ENCODE measurements at places on chromosomes 13 and 19.

DNA sequence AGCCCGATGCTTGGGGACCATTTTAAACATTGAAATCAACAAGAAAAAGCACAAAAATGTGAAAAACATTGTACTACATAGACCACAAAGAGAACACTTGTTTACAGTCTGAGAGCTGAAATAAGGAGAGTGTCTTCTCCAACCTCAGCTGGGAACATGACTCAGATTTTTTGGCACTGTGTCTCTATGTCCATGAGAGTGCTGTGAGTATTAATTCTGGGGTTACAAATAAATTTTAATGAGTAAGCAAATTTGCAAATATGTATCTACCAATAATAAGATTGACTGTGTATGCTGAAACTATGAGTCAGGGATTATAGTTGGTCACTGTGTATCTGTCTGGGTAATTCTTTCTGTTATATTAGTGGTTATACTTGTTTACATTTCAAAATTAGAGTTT is 174.0 kb downstream of the DCT start:
- no peak for DNase-seq

DNA sequence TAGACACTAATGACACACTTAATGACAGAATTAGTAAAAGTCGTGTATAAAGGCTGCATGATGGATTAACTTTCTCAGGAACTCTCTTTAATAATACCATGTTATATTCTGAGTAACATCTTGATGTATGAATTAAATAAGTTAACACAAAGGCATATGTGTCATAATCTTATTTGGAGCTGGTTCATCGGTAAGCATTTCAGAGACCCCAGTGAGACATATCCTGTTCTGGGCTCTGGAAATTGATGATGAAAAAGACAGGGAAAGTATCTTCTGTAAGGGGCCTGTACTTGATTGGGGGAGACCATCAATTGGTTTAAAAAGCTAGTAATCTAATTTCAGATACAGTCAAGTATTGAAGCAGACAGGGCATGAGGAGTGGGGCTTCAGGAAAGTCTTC is 547.9 kb downstream of the GPC6 start:
- DNase-seq: no peak

DNA sequence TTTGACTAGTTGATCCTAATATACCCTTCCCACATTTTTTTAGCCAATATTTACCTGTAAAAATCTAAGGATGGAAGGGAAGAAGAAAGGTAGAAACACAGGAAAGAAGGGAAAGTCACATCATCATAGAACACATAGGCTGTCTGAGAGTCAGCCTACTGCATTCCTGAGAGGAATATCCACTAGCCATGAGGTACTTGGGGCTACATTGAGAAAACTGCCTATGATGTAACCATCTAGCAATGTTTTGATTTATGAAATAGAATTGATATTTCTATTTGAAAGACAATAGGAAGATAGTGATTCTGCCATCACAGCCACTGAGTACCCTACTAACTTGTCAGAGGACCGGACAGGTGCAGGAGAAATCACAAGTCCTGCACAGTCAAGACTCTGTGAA is 873.8 kb downstream of the GPC5 start:
- no peak for DNase-seq

GRCh38 chr19:56113074-56113632 is 7.9 kb downstream of the ZNF787 start:
- no peak for DNase-seq

GRCh38 chr19:9705836-9706235 is 30.9 kb upstream of the ZNF562 start:
- DNase-seq: no peak

DNA sequence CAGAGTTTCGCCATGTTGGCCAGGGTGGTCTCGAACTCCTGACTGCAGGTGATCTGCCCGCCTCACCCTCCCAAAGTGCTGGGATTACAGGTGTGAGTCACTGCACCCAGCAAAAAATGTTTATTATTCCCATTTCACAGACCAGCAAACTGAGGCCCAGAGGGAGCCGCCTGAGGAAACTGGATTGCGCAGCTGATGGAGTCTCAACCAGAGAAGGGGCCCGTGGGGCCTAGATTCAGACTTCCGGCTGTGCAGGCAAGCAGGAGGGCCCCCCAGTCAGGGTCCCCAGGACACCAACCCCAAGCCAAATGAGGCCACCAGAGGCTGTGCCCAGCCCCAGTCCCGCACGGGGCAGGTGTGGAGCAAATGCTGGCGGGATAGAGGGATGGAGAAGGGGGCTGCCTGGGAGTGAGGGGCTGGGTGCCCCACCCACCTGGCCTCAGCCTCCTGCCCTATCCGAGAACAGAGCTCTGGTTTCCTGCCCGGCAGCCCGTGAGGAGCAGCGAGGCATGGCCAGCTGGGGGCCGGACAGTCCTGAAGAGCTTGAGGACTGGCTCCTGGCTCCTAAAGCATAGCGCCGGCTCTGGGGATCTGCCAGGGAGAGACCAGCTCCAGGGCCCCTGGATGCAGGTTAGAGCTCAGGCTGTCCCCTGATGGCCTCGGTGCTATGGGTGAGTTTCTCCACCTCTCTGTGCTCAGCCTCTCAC is 22.0 kb downstream of the MISP start:
- DNase-seq: no peak

All from NK-92 treated with Interleukin-12 subunit alpha and Interleukin-12 subunit beta, amount 100 ng/mL, for 24 hours (cell line).